DMS79 (cell line): ENCODE measurements at places on chromosomes 4 and X.

DNA sequence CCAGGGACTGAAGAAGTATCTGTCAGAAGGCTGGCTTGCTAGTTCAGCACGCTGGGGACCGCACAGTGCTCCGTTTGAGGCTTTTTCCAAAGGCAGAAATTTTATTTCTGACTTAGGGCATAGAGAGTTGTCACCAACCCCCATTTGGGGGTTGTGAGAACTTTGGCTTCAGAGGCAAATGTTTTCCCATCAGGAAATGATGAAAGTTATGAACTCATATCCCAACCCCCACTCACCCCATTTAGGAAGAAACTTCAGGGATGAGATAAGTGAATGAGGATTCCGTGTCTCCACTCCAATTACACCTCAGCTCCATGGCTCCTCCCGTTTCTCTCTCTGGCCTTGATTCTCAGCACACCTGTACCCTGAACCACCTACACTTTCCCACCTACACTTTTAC lies 4.3 kb upstream of the WDR13 start:
- no peak for DNase-seq

GRCh38 chr4:136831553-136831952 lies 700.7 kb downstream of the PCDH18 start:
- DNase-seq: no peak

GRCh38 chrX:143623657-143624056 lies 12.2 kb downstream of the SLITRK4 start:
- DNase-seq: no peak

- DNase-seq: no peak
Measured at GRCh38 chr4:189131118-189131517, 809.6 kb upstream of the FRG1 start.

DNA sequence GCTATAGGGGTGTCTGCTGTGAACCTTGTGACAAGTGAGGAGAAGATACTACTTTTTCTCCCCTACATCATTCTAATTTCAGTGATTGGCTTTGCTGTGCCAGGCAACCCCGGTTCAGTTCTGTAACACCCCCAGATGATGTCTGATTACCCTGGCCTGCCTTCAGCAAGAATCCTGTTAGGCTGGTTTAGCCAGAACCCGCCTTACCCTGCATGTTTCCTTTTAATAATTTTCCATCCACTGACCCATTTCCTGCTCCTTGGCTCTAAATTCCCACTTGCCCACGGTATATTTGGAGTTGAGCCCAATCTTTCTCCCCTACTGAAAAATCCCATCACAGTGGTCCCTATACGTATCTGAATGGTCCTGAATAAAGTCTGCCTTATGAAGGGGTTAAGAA lies 46.5 kb upstream of the HPSE start:
- no peak for DNase-seq
